ENCODE measurements at places on chromosomes 11 and 22.

DNA sequence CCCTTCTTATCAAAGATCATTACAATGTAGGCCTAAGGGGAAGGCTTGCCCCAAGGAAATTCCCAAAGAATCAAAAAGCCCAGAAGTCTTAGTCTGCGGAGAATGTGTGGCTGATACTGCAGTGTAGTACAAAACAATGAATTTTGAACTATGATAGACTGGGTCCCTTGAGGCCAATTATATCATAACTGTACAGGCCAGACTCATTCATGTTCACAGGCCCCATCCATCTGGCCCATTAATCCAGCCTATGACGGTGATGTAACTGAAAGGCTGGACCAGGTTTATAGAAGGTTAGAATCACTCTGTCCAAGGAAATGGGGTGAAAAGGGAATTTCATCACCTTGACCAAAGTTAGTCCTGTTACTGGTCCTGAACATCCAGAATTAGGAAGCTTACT is 35.2 kb downstream of the IGLL1 start:
- H3K4me1 ChIP-seq = no peaks in the 10 kb centered on the region
- H3K27me3 ChIP-seq = no peaks in the 10 kb centered on the region
- H3K4me3 ChIP-seq = no peak overlapping the region

GRCh38 chr11:79017811-79018210 is 423.0 kb downstream of the TENM4 start:
- DNase-seq = no peak
- no peak overlapping the region for H3K4me3 ChIP-seq
- H3K36me3 ChIP-seq = no peaks in the 10 kb centered on the region
- H3K4me1 ChIP-seq = no peaks in the 10 kb centered on the region
- peaks cover 31% of the 10 kb centered on the region for H3K27me3 ChIP-seq

DNA sequence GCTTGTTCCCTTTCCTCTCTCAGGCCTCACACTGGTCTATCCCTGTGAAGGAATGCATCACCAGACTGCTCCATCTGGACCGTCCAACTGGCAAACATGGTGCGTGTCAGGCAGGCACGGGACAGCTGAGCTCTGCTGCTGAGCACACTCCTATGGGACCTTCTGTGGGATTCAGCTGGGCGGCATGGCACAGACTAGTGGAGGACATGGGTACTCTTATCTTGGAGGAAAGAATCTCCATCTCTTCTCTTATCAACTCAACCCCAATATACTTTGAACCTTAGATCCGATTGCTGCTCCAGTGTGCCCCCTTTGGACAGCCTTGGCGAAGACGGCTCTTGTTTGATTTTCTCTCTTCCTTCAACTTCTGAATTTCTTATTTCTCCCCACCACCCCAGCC is 593.6 kb downstream of the ETS1 start:
- H3K36me3 ChIP-seq = no peaks in the 10 kb centered on the region
- H3K27ac ChIP-seq = no peak overlapping the region

- no peak overlapping the region for H3K4me3 ChIP-seq
- peaks cover 4% of the 10 kb centered on the region for H3K27me3 ChIP-seq
- DNase-seq = no peak
- no peaks in the 10 kb centered on the region for H3K36me3 ChIP-seq
- H3K4me1 ChIP-seq = peaks cover 2% of the 10 kb centered on the region
Observed at GRCh38 chr11:74473382-74474173, 6.2 kb upstream of the KCNE3 start.

GRCh38 chr11:77590194-77590782 is 535 bp downstream of the AQP11 start:
- peaks cover 14% of the 10 kb centered on the region for H3K4me1 ChIP-seq
- H3K4me3 ChIP-seq = peak overlapping the region; percentile 89
- DNase-seq = no peak
- H3K36me3 ChIP-seq = no peaks in the 10 kb centered on the region
- H3K27me3 ChIP-seq = peaks cover 2% of the 10 kb centered on the region

GRCh38 chr22:26995235-26995634 is 337.8 kb downstream of the MIAT start:
- DNase-seq = no peak
- no peak overlapping the region for H3K4me3 ChIP-seq
- H3K4me1 ChIP-seq = no peaks in the 10 kb centered on the region
- no peak overlapping the region for H3K27ac ChIP-seq
- H3K36me3 ChIP-seq = no peaks in the 10 kb centered on the region
- H3K27me3 ChIP-seq = no peaks in the 10 kb centered on the region

GRCh38 chr11:112777283-112777751 is 183.9 kb upstream of the NCAM1 start:
- H3K4me3 ChIP-seq = no peak overlapping the region
- no peaks in the 10 kb centered on the region for H3K36me3 ChIP-seq
- H3K27ac ChIP-seq = no peak overlapping the region
- no peak for DNase-seq
- H3K4me1 ChIP-seq = no peaks in the 10 kb centered on the region

- no peak overlapping the region for H3K4me3 ChIP-seq
- no peak for DNase-seq
- H3K4me1 ChIP-seq = no peaks in the 10 kb centered on the region
- no peaks in the 10 kb centered on the region for H3K27me3 ChIP-seq
Observed at GRCh38 chr11:11090495-11090894, 232.6 kb upstream of the ZBED5 start.

DNA sequence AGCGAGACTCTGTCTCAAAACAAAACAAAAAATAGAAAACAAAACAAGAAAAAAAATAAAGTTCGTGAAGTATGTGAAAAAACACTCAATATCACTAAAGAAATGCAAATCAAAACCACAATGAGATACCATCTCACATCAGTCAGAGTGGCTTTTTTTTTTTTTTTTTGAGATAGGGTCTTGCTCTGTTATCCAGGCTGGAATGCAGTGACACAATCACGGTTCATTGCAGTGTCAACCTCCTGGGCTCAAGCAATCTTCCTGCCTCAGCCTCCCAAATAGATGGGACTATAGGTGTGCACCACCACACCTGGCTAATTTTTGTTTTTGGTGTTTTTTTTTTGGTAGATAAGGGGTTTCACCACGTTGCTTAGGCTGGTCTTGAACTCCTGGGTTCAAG is 37.5 kb downstream of the ATG16L2 start:
- DNase-seq = no peak
- H3K4me1 ChIP-seq = peaks cover 3% of the 10 kb centered on the region
- H3K36me3 ChIP-seq = no peaks in the 10 kb centered on the region
- no peak overlapping the region for H3K4me3 ChIP-seq
- H3K27me3 ChIP-seq = no peaks in the 10 kb centered on the region

- H3K36me3 ChIP-seq = no peaks in the 10 kb centered on the region
- no peak overlapping the region for H3K4me3 ChIP-seq
- H3K27ac ChIP-seq = no peak overlapping the region
- DNase-seq = no peak
- H3K4me1 ChIP-seq = no peaks in the 10 kb centered on the region
Observed at GRCh38 chr11:44851496-44851895, 99.2 kb downstream of the TP53I11 start.

DNA sequence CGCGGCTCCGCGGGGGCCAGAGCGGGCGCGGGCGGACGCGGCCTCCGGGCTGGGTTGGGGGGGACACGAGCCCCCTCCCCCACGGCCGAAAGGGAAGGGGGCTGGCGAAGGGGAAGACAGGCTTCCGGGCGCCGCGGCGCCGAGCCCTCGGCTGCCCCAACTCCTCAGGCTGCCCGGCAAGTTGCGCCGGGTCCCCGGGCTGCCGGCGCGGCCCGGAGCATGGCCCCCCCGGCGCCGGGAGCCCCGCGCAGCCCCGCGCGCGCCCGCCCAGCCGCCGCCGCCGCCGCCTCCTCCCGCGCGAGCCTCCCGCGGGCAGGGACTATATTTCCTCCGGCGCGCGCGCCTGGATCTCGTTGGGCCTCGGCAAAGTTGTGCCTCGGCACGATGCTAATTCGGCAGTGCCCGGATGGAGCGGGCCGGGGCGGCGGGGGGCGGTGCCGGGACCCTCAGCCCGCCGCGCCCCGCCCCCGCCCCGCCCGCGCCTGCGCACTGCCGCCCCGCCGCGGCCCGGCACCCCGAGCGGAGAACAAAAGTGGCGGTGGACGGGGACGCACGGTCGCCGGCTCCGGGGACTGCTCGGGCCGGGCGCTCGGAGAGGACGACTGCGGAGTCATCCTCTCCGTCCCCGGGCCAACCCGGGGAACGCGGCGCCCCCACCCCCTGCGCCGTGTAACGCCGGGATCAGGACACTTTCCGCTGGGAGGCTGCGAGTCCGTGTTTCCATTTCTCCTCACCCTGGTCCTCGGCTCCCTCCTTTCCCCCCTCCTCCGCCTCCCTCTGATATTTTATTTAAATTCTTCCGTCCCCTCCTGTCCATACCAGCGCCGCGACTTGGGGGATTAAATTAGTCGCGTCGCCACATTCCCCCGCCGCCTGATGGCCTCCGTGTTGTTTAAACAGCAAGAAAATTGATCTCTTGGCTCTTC is at the start of gene PHF21B:
Gene PHF21B, minus strand, starts transcription at position 400 of the 926 bp plus-strand sequence. CDS start 456 bp downstream, outside the sequence.
- H3K4me3 ChIP-seq = peak within 1 kb of the TSS; percentile 89
- H3K27me3 ChIP-seq = peaks cover 55% of the 10 kb centered on the region
- peaks cover 2% of the 10 kb centered on the region for H3K36me3 ChIP-seq

DNA sequence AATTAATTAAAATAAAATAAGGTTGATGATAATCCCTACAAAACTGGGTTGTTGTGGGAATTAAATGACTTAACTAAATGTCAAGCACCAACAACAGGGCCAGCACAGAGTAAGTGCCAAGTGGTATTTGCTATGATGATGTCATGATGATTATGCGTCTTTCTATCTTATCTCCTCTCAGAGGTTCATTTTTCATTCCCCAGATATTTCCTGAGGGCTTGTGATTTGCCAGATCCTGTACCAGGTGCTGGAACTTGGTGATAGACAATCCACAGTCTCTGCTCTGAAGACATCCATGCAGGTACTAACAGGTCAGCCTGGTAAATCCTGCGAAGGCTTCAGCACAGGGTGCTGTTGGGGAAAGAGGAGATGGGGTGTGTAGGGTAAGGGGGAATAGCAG is 8.1 kb upstream of the MYH9 start:
- peaks cover 24% of the 10 kb centered on the region for H3K4me1 ChIP-seq
- H3K36me3 ChIP-seq = peaks cover 5% of the 10 kb centered on the region
- no peaks in the 10 kb centered on the region for H3K27me3 ChIP-seq
- peak overlapping the region; percentile 73 for H3K27ac ChIP-seq
- no peak overlapping the region for H3K4me3 ChIP-seq

GRCh38 chr11:65445101-65445603 is 22.6 kb downstream of the NEAT1 start:
- peak overlapping the region; percentile 40 for H3K4me3 ChIP-seq
- no peaks in the 10 kb centered on the region for H3K27me3 ChIP-seq
- peaks cover 27% of the 10 kb centered on the region for H3K4me1 ChIP-seq

DNA sequence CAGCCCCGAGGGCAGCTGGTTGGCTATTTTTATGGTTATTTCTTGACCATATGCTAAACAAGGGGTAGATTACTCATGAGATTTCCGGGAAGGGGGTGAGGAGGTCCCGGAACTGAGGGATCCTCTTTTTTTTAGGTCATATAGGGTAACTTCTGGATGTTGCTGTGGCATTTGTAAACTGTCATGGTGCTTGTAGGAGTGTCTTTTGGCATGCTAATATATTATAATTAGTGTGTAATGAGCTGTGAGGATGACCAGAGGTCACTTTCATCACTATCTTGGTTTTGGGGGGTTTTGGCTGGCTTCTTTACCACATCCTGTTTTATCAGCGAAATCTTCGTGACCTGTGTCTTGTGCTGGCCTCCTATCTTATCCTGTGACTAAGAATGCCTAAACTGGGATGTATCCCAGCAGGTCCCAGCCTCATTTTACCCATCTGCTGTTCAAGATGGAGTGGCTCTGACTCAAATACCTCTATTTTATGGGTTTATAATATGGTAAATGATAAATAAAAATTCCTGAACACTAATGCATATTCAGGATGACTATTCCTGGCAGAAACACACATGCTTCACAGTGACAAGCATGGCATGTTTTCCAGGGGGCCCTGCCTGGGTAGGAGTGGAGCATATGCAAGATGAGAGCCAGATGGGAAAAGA is 11.2 kb downstream of the KREMEN1 start:
- H3K4me1 ChIP-seq = peaks cover 3% of the 10 kb centered on the region
- H3K27me3 ChIP-seq = peaks cover 29% of the 10 kb centered on the region
- DNase-seq = no peak
- no peaks in the 10 kb centered on the region for H3K36me3 ChIP-seq

DNA sequence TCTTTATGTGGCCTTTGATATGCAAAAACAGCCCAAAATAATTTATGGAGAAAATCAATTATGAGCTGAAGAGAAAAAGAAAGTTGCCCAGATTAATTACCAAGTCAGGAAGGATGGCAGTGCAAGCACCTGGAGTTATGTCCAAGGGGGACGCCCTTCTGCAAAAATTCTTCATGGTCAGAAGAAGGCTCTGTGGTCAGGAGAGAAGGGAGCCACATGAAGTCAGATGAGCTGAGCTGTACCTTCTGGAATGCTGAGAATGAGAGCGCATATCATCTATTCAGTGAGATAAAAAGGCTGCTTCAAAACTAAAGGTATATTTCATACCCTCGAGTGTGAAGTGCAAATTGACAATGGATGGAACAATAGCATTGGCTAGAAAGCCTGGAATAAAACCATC is 607.4 kb downstream of the NTM start:
- no peak overlapping the region for H3K27ac ChIP-seq
- H3K36me3 ChIP-seq = no peaks in the 10 kb centered on the region
- DNase-seq = no peak
- H3K4me1 ChIP-seq = no peaks in the 10 kb centered on the region

Data from T-helper 2 cell treated with Interferon-gamma antibody and Interleukin-4, amounts not matched to agents 5 μg/mL and 100 μg/mL, for 36 hours (primary cell).